ENCODE measurements at places on chromosomes 1 and 21.

- DNase-seq, result no peak
Measured at GRCh38 chr21:41901099-41901498, 22.0 kb upstream of the PRDM15 start.

GRCh38 chr1:222382171-222382570 lies 165.7 kb downstream of the HHIPL2 start:
- no peak for DNase-seq

DNA sequence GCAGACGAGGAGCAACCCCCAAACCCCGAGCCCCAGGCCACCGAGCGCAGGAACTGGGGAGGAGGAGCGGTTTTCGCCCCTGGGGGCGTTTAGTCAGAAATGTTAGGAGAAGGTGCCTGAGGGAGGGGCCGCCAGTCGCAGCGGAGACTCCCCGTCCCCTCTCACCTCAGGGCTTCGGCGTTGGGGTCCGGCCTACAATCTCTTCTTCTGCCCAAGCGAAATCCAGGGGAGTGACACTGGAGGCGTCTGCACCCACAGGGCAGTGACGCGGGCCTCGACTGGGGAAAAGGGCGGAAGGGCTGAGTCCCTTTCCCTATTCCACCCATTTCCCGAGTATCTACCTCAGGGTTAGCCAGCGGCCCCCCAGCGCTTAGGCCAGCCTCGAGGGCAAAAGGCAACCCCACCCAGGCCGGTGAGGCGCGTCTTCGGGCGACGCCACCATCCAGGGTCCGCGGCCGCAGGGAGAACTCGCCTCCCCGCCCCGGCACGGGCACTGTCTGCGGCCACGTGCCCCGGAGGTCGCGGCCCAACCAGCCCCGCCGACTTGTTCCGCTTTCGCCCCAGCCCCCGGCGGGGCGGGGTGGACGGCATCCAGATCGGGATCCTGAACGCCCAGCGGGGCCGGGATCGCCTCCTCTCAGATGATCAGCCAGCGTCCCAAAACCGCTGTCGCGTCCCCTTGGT lies 118.7 kb upstream of the BARHL2 start:
- DNase-seq, result no peak

DNA sequence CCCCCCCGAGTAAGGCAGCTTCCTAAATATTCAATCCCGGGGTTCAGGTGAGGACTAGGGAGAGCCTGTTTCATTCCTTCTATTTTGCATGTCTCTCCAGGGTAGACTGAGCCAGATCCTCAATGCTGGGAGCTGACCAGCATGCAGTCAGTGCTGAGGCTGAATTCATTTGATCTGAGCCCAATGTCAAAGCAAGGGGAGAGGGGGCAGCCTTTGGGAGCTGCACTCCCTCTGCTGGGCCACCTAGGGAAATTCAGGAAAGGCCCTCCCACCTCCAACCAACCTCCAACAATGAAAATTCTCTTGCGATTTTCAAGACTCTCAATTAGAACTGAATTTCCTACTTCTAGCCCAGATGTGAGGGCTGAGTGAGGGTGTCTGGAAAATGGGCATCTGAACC lies 371.2 kb downstream of the NPHP4 start:
- DNase-seq, result peak; percentile 49

DNA sequence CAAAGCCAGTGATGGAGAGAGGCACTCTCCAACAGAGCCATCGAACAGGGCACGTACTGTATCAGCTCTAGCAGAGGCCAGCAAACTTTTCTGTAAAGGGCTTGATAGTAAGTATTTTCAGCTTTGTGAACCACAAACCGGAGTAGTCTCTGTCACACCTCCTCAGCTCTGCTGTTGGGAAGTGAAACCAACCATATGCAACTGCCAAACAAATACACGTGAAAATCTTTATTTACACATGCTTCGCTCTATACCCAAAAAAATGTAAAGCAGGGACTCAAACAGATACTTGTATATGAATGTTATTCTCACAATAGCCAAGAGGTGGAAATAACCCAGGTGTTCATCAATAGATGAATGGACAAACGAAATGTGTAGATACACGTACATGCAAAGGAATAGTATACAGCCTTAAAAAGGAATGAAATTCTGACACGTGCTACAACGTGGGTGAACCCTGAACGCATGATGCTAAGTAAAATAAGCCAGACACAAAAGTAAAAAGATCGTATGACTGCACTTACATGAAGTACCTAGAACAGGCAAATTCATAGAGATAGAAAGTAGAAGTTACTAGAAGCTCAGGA lies 39.0 kb downstream of the SETD4 start:
- no peak for DNase-seq

- no peak for DNase-seq
Measured at GRCh38 chr1:162973381-162973795, 95.8 kb upstream of the RGS4 start.

GRCh38 chr1:230381585-230381984 lies 44.5 kb downstream of the PGBD5 start:
- DNase-seq, result peak; percentile 33

DNA sequence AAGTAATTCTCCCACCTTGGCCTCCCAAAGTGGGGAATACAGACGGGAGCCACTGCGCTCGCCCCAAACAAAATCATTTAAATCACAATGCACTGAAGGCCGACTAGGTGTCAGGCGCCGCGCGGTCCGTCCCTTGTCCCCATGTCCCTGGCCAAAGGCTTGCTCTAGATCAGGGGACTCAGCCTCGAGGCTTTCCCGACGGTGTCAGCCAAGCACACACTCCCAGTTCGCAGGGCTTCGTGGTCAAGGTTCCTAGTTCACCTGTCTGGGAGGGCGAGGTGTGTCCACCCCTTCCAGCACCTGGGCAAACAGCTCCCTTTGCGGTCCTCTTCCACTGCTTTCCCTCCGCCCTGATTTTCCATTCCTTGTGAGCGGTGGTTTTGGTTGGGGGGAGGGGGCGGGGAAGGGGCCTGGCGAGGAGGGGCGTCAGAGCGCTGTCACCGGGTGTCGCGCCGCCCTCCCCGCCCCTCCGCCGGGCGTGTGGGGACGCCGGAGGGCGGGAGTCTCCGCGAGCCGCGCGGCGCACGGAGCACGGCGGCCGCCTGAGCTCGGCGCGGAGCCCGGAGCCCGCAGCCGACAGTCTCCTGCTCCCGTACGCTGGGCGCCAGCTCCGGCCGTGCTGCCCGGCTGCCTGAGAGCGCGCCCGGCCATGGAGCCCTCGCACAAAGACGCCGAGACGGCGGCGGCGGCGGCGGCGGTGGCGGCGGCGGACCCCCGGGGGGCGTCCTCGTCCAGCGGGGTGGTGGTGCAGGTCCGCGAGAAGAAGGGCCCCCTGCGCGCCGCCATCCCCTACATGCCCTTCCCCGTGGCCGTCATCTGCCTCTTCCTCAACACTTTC lies at the start of gene STUM:
Gene STUM, plus strand, starts transcription at position 509 of the 838 bp plus-strand sequence. Its CDS starts 141 bp downstream, at position 650.
- DNase-seq, result no peak

DNA sequence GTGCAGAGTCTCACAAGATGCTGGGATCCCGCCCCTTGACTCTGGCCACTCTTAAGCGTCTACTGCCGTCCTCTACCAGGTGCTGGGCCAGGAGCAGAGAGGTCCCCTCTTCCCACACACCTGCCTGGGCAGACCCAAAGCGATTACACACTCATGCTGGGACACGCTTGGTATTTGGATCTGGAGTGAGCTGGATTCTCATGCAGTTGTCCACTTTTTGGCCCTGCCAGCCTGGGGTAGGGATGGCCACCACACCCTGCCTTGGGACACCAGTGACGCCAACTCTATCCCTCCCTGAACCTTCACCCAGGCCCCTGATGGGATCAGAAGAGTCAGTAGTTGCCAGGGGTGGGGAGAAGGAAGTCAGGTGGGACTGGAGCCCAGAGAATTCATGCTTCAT lies 28.6 kb downstream of the ITPKB start:
- DNase-seq, result no peak

DNA sequence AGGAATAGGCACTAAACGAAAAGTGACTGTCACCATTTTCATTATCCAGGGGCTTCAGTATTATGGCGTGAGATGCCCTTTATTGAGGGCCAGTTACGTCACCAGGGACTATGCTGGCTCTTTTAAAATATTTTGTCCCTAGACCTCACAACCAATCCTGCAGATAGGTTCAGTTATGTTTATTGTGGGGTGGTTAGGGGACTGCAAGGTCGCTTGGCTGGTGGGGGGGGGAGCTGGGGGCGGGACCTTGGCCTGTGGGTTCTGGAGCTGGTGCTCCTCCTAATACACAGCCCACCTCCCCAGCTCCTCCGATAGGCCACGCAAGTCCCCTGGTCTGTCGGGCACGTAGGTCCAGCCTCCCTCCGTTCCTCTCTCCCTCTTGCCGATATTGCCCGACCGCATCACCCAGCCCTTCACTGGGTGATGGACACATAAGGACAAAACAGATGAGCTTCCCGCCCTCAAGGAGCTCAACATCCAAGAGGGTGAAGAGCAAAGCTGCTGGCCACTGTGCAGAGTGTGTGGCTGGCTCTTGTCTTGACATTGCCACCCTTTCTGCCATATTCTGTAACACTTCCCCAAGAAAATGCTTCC lies 271.8 kb downstream of the MATN1 start:
- DNase-seq, result no peak

DNA sequence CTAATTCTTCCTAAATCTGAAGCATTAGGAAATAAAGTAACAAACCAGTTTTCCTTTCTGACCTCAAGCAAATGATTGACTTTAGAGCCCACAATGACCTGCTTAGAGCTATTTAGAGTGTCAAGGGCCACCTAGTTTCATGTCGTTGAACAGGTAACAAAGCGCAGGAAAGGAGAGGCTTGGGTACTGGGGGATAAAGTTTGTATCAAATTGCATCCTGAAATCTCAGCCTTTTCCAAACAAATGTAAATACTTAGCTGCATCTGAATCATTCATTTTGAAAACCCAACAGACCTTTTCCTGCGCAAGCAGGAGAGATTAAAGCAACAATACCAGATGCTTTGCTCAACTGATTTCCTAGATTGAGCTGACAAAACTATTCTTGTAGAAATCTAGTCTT lies 121.2 kb downstream of the NRIP1 start:
- DNase-seq, result no peak

DNA sequence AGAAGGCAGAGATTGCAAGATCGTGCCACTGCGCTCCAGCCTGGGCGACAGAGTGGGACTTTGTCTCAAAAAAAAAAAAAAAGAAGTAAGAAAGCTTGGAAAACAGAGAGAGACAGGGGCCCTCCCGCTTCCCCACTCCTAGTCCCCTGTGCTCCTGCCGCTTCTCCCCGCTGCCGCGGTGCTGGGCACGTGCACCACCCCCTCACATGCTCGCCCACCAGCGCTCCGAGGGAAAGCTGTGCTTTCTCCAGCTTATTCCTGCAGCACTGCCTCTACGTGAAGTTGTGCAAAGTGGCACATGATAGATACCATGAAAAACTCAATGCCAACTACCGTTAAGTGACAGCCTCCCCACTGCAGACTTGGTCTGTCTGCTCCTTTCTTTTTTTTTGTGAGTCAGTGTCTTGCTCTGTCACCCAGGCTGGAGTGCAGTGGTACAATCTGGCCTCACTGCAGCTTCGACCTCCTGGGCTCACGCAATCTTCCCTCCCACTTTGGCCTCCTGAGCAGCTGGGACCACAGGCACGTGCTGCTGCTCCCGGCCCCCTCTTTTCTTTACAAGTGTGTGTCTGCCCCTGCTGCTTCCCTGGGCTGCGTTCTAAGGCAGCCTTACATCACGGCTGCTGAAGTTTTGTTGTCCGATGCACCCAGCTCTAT lies 15.4 kb downstream of the SLX9 start:
- DNase-seq, result no peak

- no peak for DNase-seq
Measured at GRCh38 chr1:67545364-67545763, 115.2 kb upstream of the SERBP1 start.

DNA sequence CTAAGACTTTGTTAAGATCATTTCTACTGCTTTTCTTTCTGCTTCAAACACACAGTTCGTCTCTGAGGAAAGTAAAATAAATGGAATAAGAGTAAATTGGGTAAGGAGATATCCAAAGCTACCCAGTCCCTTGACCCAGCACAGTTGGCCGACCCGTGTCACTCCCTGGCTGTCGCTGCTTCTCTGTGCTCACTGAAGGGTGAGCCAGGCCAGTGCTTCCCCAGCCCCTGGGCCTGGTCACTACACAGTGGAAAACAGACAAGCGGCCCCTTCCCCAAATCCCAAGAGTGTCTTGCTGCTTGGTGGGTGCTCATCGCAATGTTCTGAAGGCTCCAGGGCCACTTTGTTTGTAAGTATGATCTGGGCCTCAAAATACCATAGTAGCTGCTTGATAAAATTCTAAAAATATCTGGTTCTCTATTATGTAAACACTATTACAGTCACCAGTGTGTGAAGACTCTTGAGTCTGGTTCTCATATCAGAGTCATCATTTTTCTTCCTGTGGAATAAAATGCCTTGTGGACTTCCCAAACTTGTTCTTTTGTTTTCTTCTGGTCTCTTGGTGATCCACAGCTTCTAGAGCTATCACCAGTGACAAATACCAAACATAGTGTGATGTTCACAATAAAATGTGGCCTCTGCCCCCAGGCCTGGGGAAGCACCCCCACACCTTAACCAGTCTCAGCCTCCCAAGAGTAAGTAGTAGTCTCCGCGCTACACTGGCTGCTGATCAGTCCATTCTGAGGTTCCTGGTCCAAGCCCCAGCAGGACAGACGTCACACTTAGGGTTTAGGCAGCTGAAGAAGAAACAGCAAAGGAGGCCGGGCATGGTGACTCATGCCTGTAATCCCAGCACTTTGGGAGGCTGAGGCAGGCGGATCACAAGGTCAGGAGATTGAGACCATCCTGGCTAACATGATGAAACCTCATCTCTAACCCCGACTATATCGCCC lies 106.2 kb downstream of the DHRS3 start:
- DNase-seq, result no peak

- peak; percentile 44 for DNase-seq
Measured at GRCh38 chr1:9289090-9289534, 3.6 kb upstream of the SPSB1 start.

DNA sequence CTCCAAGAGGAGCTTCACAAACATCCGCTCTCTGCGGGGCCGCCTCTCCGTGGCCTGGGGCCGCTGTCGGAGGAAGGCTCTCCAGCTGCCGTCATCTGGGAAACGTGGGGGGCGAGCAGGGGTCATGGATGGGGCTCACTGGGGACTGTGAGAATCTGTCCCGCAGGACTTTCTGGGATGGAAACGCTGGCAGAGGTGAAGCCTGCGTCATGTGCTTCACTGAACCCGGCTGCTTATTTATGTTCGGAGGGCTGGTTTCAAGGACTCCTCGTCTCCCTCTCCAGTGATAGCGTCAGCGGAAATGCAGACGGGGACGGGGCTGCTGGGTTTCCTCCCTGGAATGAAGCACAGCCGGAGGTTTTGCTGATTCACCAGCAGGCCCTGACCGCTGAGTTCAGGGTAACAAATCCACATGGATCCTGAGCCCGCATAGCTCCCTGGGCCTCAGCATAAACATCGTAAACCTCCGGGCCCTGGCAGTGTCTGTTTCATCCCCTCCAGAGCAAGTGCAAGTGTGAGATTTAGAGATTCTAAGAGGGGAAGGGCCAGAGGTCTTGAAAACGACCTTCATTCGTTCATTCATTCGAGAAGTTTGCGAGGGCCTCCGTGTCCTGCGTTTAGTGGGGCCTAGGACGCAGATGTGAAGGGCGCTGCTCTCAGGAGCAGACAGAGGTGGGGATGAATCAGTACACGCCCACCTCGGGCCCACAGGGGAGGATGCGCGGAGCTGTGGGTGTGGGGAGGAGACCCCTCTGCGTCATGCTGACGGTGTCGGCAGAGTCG lies 7.0 kb upstream of the POFUT2 start:
- DNase-seq, result no peak

Measured in NT2/D1 (cell line).